ENCODE measurements at places on chromosomes 13 and 19.

DNA sequence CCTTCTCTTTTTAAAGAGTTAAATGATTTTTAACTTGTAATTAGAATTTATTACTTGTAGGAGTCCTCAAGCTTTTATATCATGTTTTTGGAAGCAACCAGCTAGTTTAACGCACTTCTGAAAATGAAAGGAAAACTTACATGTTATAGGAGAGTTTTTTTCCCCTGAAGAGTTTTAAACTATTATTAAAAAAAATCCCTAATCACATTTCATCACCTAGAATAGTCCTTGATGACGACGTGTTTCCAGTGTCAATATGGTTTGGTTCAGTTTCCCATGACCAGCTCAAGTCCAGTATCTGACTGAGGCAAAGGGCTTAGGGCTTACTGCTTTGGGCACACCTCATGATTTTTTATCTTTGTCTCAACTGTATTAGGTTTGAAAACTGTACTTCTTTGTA, 36.0 kb downstream of the URI1 start:
- DNase-seq = no peak

- DNase-seq = no peak
These were observed 4.3 kb downstream of the NLRP5 start for GRCh38 chr19:55990831-55991230.

DNA sequence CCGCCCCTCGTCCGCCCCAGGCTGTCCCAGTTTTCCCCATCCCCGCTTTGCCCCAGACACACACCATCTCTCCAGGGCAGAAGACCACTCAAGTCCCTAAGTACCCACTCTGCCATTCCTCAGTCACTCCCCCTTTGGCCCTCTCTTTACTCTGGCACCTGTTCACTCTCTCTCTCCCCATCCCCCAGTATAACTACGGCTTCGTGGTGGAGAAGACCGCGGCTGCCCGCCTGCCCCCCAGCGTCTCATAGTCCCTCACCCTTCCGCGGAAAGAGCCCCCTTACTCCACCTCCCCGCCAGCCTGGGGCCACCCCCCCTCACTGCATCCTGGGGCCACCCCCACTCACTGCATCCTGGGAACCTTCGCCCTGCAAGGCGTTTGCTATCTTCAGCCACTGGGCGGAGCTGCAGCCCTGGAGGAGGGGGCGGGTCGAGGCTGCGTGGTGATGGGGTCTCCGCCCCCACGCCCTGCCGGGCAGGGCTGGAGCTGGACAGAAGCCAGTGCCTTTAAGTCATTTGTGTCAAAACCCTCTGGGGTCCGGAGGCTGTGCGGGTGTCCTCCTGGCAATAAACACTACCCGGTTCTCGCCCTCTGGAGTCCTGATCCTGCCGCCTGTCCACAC, 5.0 kb downstream of the MVB12A start:
- no peak for DNase-seq

DNA sequence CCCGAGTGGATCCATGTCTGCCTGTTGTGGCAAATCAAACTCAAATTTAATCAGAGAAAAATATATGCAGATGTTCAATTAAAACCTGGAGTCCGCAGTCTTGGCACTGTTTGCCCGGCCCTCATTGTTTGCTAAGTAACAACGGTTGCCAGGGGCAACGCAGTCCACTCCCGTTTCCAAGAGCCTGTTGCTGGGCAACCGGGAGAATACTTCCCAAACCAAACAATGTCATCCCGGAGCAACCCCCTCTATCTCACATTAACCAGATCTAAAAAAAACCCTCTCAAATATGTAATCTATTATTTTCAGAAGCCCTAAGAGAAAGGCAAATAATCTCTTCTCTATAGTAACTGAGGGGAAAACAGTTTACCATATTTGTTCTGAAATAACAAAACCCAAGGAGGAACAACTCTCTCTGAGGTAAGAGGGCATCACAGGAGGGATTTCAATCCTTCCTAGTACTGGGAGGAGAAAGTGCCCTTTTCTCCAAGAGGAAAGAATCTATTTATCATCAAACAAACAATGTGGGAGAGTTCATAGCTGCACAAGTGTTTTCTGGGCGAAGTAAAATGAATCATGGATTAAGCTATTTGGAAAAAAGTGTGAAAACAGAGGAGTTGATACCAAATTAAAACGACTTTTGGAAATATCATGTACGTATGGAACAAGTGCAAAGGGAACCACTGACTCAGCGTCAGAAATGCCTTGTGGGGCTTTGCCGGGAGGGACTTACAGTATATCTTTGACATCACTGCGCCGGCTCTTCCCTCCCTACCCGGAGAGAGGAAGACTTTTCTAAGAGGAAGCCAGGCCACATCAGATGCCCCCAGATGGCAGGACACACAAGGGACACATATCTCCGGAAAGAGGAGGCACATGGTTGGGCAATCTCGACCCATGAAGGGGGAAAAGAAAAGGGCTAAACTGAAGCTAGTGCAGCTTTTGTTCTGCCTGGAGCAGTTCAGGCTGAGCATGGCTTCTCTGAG, 43.3 kb downstream of the RFX2 start:
- DNase-seq = no peak

DNA sequence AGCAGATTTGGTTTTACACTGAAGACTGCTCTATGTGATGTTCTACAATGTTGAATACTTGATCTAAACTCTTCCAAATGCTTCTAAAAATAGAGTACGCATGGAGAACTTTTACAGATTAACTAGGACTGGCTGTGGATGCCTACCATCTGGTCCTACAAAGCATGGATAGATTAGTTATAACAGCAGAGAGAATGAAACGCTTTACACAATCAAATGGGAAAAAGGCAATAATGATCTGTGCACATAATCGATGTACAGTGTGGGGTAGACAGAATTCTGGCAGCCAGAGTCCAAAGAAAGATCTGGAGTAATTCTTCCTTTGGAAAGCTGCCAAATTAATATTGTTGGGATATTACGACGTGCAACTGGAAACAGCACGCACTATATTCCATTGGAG, 1885.5 kb upstream of the PRR20A start:
- DNase-seq = no peak

GRCh38 chr13:33800646-33801186, 17.2 kb upstream of the RFC3 start:
- DNase-seq = no peak

DNA sequence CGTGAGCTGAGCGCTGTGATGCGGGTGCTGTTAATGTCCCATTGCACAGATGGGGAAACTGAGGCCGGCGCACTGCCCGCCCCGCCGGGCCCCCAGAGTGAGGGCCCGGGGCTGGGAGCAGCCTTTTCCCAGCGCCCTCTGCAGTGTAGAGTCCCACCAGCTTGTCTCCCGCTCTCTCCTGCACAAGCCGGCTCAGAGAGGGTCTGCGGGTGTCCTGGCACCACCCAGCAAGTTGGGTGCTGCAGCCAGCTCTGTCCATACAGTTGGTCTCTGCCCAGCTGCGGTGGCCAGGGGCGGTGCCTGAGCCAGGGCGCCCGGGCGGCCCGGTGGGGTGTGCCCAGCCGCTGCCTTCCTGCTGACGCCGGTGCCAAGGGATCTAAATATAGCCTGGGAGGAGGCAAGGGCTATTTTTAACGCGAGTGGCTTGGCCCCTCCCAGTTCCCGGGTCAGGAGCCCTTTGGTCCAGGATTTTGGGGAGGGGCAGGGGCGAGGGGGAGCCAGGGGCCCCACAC, 19.3 kb downstream of the GADD45B start:
- DNase-seq = no peak

- DNase-seq = no peak
These were observed 2.2 kb downstream of the ZNF83 start for GRCh38 chr19:52635786-52636570.

DNA sequence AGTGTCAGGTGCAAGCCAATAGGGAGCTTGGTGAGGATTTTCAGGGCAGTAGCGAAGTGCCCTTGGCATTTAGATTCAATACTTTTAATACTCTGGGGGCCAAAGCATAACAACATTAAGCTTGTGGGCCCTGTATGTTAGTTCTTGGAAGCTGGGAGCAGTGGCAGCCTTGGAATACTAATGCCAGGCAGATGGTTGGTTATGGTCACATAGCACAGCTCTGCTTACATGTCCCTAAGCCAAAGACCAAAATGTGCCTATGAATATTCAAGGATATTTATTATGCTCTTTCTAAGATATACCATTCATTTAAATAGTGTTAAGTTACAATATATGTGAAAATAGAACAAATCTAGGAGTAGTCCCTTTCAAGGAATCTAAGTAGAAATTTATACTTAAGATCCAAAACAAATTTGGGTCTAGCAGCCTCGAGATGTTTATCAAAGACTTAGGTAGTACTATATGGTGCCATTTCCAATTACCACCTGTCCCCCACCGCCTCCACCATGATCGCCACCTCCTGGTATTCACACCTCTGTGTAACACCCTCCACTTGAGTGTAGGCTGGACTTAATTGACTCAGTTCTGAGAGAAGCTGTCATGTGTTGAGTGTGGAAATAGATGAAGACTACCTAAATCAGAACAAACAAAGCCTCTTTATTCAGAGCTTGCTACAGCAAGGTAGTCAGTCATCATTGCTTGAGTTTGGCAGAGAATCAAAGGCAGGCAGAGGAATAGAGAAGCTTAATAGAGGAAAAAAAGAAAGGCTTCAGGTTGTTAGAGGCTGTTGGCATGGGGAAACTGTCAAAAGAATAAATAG, 261.0 kb downstream of the GPC5 start:
- no peak for DNase-seq
